ENCODE measurements at places on chromosomes 1 and 21.
A peak's percentile ranks its signal among the peaks of the same experiment; 100 is the strongest.

GRCh38 chr1:83822208-83822607 lies 176.7 kb downstream of the TTLL7 start:
- DNase-seq, result no peak

- no peak for DNase-seq
Observed at GRCh38 chr1:209403921-209404320, 179.6 kb upstream of the CAMK1G start.

DNA sequence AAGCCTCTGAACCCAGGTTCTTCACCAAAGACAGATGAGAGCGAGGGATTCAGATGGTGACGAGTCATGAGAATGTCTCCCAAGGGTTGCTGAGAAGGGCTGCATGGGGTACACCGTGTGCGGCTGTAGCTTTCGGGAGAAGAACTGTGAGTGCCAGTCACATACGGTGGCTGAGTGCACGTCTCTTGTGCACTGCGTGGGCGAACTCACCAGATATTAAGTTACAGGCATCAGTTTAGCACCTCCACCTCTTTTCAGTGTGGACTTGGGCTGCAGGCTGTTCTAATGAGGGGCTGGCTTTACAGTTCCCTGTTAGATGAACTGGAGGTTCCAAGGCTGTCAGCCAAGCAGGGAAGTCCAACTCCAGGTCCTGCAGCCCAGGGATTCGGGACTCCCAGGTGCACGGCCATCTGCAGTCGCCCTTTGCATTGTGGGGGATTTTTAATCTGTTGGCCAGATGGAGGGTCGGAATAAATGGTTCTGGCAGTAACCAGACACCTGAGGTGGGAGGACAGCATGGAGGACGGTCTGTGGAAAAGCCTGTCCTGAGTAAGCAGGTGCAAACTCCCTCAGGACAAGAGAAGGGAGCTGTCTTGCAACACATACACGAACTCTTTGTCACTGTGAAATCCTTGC lies 26.5 kb upstream of the AVPR1B start:
- peak; percentile 75 for DNase-seq

DNA sequence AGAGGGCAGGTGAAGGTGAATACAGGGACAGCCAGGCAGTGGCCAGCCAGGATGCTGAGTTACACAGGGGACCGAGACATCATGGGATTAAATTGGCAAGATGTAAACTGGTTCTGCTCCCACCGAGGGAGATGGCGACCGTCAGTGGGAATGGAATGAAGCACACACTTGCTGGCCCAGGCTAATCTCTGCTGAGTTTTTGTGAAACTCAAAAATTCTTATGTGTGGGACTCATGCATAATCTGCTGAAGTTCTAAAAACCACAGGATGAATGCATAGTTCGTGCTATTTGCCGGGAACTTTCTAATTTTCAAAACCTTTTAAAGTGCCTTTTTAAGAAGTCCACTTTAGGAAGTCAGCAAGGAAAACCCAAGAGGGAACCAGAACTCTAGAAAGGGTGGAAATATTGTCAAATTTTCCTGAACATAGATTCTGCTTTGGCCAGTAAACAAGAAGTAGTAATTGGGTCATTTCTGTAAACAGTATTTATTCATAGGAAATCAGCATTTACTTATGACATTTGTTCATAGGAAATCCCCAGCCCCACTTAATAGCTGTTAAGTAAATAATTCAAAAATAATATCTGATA lies 85.4 kb upstream of the ROR1 start:
- DNase-seq, result no peak

GRCh38 chr1:162899422-162900146 lies 38.6 kb upstream of the CCDC190 start:
- no peak for DNase-seq

DNA sequence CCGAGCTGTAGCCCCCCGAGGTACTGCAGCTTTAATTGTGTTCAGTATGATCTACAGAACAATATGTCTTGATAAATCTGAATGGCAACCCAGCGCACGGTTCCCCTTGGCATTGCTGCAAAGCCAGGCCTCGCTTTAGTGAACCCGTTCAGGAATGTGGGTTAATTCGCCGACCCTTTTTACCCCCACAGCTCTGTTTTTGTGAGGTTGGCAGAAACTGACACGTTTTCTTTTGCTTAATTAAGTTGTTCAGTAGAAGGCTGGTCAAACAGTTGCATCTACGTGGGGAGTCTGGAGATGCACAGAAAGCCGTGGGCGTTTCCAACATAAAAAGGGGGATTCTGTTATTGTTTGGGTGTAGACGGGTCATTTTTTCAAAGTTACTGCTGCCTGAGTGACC lies 43.2 kb downstream of the OLIG1 start:
- no peak for DNase-seq

DNA sequence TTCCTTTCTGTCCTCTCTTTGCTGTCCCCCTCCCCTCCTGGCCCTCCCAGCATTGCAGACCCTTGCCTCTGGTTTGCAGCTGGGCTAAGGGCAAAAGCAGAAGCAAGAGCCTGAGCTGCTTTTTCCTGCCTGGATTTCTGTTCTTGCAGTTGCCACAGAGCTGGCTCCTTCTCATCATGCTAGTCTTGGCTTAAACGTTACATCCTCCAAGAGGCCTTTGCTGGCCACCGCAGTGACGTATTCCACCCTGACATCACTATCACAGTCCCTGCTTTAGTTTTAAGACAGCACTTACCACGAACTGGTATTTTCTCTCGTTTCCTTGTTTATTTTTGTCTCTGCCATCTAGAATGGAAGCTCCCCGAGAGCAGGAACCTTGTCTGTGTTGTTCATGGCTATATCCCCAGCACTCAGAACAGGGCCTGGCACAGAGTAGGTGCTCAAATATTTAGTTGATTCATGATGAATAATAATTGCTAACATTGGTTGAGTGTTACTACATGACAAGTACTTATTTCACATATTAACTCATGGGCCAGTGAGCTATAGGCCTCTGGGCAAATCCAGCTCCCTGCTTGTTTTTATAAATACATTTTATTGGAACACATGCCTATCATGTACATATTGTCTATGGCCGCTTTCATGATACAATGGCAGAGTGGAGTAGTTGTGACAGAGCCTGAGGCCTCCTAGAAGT lies 13.2 kb upstream of the CSF1 start:
- no peak for DNase-seq

DNA sequence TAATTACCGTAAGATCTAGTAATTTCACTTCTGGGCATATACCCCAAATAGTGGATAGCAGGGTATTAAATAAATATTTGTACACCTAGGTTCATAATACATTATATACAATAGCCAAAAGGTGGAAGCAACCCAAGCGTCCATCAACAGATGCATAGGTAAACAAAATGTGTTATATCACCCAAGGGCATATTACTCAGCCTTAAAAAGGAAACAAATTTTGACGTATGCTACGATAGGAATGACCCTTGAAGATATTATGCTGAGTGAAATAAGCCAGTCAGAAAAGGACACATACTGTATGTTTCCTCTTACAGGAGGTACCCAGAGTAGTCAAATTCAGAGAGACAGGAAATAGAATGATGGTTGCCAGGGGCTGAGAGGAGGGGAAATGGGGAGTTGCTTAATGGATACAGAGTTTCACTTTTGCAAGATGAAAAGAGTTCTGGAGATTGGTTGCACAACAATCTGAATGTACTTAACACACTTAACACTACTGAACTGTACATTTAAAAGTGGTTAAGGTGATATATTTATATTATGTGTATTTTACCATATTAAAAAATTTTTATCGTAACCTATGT lies 36.6 kb upstream of the KCTD3 start:
- no peak for DNase-seq

DNA sequence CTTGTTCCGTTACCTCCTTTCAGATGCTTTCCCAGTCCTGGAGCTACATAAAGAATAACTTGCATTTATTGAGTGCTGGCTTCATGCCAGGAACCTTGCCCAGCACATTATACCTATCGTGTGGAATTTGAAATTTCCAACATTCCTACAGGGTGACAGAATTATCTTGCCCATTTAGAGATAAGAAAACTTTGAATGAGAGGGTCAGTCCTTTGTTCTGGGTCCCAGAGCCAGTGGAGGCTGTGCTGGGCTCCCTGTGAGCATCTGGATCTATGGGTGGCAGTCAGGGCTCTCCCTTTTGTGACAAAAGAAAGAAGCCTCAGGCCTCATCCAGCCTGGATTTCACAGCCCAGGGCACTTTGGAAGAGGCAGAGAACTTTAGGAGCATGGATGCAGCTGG lies 3.2 kb downstream of the GSTM4 start:
- DNase-seq, result no peak

DNA sequence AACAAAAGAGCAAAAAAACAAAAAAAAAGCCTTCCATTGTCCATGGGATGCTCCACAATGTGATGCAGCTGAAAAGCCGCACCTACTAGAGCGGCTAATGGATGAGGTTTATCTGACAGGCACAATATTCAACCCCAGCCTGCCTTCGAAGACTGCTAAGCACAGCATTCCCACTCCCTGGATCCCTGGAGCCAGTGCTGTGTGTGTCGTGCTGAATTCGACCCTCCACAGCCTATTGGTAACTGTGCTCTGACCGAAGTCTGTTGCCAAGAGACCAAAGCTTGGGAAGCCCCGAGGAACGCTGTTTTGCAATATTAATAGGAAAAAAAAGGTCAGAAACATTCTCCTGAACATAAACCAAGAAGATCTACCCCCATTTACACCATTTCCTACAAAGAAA lies 57.2 kb upstream of the PUM1 start:
- no peak for DNase-seq

GRCh38 chr1:231385416-231385748 lies 36.7 kb downstream of the EGLN1 start:
- DNase-seq, result no peak

DNA sequence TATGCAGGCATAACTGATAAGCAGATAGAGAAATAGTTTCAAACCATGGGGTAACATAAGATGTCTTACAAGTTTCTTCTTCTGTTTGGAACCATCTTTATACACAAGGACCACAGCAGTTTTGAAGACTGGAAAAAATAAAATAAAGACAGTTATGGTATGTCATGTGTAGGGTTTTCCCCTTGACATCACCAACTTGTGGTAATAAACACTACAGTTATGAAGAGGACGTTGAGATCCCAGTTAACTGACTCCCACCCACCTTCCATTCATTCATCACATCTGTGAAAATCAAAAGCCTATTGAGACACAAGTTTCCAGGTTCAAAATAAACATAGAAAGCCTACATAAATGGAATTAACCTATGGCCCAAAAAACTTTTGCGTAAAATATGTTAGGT lies 92.5 kb upstream of the KRTAP19-8 start:
- no peak for DNase-seq

GRCh38 chr1:151993734-151994496 lies at the start of gene S100A10:
Gene S100A10, minus strand, starts transcription at chr1:151993859. Its CDS starts 7,629 bp downstream, at chr1:151986230.
- peak; percentile 95 for DNase-seq

DNA sequence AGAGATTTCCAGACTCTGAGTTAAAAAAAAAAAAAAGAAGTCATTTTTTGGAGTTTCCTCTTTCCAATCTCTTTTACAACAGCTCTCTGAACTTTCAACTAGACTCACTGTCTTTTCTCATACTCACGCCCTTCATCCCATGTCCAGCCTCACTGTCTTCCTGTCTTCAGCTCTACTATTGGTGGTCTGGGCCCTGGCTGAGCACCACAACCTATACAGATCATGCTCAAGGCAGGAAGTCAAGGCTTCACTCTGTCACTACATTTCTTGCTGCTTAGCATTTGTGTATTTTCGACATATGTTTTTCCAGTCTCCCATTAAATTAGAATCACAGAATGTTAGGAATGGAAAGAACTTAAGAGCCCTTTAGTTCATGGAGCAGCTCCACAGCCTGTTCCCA lies 106.4 kb upstream of the PPP2R5A start:
- no peak for DNase-seq

GRCh38 chr1:12230549-12231275 lies 882 bp downstream of the VPS13D start:
- DNase-seq, result peak; percentile 44

- no peak for DNase-seq
Observed at GRCh38 chr1:150477320-150477719, 9.9 kb upstream of the TARS2 start.

DNA sequence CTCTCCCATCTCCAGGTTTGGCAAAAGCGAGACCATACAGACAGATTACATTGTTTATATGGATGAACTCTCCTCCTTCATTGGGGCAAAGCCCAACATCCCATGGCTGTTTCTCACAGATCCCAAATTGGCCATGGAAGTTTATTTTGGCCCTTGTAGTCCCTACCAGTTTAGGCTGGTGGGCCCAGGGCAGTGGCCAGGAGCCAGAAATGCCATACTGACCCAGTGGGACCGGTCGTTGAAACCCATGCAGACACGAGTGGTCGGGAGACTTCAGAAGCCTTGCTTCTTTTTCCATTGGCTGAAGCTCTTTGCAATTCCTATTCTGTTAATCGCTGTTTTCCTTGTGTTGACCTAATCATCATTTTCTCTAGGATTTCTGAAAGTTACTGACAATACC lies 26.4 kb downstream of the FMO3 start:
- DNase-seq, result no peak

GRCh38 chr1:212688341-212689047 lies 11.1 kb downstream of the BATF3 start:
- no peak for DNase-seq

DNA sequence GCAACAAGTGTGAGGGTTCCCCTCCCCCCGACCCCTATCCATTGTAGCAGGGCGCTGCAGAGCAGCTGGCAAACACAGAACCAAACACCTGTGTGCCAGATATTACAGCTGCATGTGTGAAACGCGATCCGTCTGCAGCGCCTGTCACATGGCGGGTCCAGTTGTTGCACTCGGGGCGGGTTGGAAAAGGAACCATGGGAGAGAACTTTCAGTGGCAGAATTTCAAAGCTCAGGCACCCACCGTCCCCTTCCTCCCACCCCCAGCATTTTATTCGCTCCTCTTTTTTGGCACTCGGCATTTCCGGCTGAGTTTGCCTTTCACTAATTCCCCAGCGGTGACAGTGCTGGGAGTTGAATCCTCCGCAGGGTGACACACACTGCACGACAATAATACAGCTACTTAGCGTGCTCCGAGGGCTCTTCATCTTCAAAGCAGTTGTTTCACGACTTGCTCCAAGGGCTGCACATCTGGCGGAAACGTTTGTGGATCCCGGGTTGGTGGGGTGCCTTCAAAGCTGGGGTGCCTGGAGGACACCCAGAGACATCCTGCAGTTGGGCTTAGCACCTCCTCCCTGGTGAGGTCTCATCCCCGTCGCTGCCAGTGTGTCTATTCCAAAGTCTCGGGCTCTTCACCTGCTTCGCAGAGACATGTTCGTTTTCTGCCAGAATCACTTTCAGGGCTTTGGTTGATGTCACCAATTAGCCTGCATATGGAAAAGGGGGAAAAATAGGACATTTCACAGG lies 180.7 kb downstream of the ZBTB18 start:
- DNase-seq, result no peak

DNA sequence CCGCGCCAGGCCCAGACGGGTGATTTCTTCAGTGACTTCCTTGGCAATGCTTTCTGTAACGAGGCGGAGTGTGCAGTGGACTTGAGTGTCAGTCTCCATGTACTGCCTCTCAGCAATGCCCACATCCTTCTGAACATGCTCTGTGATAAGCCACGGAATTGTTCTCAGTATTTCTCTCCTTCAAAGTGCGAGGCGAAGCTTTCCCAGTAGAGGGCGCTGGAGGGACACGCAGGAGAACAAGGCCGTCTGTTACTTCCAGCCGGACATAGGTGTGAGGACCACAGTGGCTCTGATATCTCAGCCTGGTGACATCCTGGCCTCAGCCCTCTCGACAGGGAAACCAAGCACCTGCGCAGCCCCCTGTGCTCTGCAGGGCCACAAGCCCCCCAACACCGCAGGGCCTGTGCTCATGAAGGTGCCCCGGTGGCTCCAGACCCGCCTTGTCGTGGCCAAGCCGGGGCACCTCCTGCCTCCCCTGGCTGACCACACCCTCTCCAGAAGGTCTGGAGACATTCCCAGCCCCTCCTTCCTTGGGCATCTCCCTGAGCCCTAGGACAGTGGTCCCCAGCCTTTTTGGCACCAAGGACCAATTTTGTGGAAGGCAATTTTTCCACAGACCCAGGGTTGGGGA lies 46.1 kb upstream of the BACE2 start:
- DNase-seq, result peak; percentile 88

Data from kidney (tissue), 22 donors.